ENCODE measurements at places on chromosomes 12 and 14. TPM values are rescaled to one million over a fixed set of nuclear protein-coding genes. Genes with fewer than 3 reads are reported as not detected.

Gene PRIMA1
- total RNA-seq = not detected

Gene TMTC1
- total RNA-seq = 45.8 TPM

Gene PRR4
- 0.18 TPM for total RNA-seq

Gene ANKS1B
- 0.09 TPM for total RNA-seq

Gene IFNG-AS1
- not detected for total RNA-seq

Gene YAF2
- total RNA-seq = 14.8 TPM

Gene GLIPR1L2
- total RNA-seq = 0.18 TPM

Gene GCH1
- 1.4 TPM for total RNA-seq

Gene HOXC4
- not detected for total RNA-seq

Gene HVCN1
- 6.0 TPM for total RNA-seq

Gene EML1
- total RNA-seq = 32.1 TPM

Gene ITGB7
- total RNA-seq = 0.38 TPM

Gene HCAR1
- under 0.01 TPM for total RNA-seq

Gene KLRC4
- not detected for total RNA-seq

Gene GPR84
- not detected for total RNA-seq

Gene PMEL
- 0.19 TPM for total RNA-seq

Gene KRT3
- total RNA-seq = not detected

Gene OS9
- total RNA-seq = 164 TPM

Gene PPP1R1A
- total RNA-seq = not detected

Gene TMEM253
- total RNA-seq = not detected

Gene OR4E2
- total RNA-seq = not detected

Gene KDM2B
- 19.4 TPM for total RNA-seq

Gene SLC6A12
- total RNA-seq = not detected

Gene SPRING1
- total RNA-seq = 22.7 TPM

Gene NKX2-8
- total RNA-seq = not detected

Gene KRT72
- not detected for total RNA-seq

Gene KCNC2
- total RNA-seq = not detected

Gene SLC5A8
- not detected for total RNA-seq

Gene REP15
- 1.5 TPM for total RNA-seq

Gene CFAP73
- total RNA-seq = not detected

Gene RNF212B
- not detected for total RNA-seq

Gene NINJ2
- 0.90 TPM for total RNA-seq

Gene CDK4
- total RNA-seq = 143 TPM

Gene OVCH1
- 0.85 TPM for total RNA-seq

Gene TAS2R20
- total RNA-seq = 1.9 TPM

Gene MUCL1
- total RNA-seq = not detected

Gene AEBP2
- total RNA-seq = 21.2 TPM

Gene KIF26A
- total RNA-seq = 15.2 TPM

Gene C14orf132
- total RNA-seq = 0.66 TPM

Gene APOF
- not detected for total RNA-seq

Gene FLRT2
- 34.4 TPM for total RNA-seq

Gene FAM222A
- total RNA-seq = 0.27 TPM
